ENCODE measurements at places on chromosomes 1 and 21.

DNA sequence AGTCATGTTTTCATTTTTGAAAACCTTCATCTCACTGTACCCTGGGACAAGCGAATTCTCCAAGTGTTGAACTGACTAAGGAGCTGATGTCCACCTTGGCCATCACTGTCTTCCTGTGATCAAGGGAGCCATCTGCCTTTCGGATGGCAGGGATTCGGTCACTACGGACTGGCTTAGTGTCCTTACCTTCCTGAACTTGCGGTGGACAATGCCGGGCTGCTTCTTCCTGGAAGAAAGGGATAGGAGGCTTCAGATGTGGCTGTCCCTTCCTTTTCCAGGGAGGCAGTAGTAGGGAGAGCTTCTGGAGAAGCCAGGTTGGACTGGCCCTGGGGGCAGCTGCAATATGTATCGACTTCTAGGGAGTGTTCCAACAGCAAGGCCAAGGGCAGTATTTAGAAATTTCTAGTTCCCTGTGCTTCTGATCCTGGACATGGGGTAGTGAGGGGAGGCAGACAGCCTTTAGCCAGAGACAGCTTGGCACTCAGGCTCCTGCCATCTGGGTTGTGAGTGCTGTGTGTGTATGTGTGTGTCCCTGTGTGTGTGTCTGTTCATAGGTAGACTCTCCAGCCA is 114.6 kb downstream of the IER5 start:
- DNase-seq: no peak

GRCh38 chr1:182725259-182726255 is 41.2 kb upstream of the RGS8 start:
- DNase-seq: no peak

GRCh38 chr1:60920561-60920960 is 161.8 kb upstream of the NFIA start:
- DNase-seq: no peak

- DNase-seq: no peak
Measured at GRCh38 chr21:29637134-29637533, 302.7 kb downstream of the GRIK1 start.

GRCh38 chr1:43266881-43267280 is 2.9 kb upstream of the TMEM125 start:
- no peak for DNase-seq

GRCh38 chr1:156838972-156839371 is 19.9 kb downstream of the INSRR start:
- DNase-seq: peak; percentile 67
